ENCODE measurements at places on chromosomes 4 and X.

- DNase-seq, result no peak
Observed at GRCh38 chr4:15198070-15198727, 195.9 kb downstream of the CPEB2 start.

DNA sequence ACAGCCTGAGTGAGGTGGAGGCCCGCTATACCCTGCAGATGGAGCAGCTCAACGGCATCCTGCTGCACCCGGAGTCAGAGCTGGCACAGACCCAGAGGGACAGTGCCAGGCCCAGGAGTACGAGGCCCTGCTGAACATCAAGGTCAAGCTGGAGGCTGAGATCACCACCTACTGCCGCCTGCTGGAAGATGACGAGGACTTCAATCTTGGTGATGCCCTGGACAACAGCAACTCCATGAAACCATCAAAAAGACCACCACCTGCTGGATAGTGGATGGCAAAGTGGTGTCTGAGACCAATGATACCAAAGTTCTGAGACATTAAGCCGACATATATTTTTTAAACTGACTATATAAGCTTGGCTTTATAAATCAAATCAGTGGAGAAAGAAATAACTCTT lies 73.3 kb upstream of the HHIP start:
- peak; percentile 16 for DNase-seq

GRCh38 chrX:48890934-48891401 lies 6.6 kb downstream of the TIMM17B start:
- DNase-seq, result peak; percentile 23

DNA sequence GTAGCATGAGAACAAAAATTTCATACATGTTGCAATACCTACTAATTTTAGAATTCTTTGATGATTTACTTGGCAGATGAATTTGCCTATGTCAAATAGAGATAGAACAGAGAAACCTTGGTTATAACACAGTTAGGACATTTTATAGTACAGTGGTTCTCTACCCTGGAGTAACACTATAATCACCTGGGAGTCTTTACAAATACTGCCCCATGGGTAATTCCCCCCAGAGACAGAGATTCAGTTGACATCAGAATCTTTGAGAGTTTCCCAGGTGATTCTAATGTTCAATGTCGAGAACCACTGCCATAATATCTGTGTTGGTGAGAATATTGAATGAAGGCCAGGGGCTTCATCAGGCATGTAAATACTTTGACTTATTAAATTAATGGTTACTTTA lies 401.3 kb upstream of the NDST4 start:
- no peak for DNase-seq

GRCh38 chrX:13005661-13006473 lies 31.0 kb downstream of the TMSB4X start:
- no peak for DNase-seq

- DNase-seq, result no peak
Observed at GRCh38 chr4:148934926-148935578, 492.8 kb upstream of the NR3C2 start.

DNA sequence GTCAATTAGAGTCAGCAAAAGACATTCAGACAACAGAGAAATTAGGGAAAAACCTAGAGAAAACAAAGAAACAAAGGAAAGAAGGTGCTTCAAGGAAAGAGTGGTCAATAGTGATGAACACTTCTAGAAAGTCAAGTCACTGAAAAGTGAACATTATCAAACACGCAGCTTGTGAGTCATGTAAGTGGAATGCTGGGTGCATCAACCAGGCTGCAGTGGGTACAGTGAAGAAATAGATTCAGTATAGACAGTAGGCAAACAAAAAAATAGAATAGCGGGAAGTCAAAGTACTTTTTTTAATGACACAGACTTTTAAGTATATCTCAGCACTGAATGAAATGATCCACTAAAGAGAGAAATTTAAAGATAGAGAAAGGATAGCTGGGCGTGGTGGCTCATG lies 245.8 kb downstream of the ARHGAP24 start:
- DNase-seq, result no peak

DNA sequence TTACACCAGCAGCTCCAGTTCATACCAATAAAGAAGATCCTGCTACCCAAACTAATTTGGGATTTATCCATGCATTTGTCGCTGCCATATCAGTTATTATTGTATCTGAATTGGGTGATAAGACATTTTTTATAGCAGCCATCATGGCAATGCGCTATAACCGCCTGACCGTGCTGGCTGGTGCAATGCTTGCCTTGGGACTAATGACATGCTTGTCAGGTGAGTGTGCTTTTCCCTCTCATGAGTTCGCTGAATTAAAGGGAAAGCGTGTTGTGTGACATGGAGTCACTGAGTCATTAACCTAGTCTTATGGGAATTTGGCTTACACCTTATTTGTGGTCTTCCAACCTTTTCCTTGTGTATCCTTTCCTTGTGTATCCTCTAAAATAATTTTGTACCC lies 15.9 kb downstream of the TMEM165 start:
- no peak for DNase-seq

GRCh38 chrX:153864561-153865320 lies 21.2 kb downstream of the L1CAM start:
- no peak for DNase-seq

Data from NCI-H526 (cell line).